ENCODE measurements at places on chromosomes 2 and 18.

- no peak for DNase-seq
Observed at GRCh38 chr2:21163213-21163612, 39.4 kb downstream of the TDRD15 start.

DNA sequence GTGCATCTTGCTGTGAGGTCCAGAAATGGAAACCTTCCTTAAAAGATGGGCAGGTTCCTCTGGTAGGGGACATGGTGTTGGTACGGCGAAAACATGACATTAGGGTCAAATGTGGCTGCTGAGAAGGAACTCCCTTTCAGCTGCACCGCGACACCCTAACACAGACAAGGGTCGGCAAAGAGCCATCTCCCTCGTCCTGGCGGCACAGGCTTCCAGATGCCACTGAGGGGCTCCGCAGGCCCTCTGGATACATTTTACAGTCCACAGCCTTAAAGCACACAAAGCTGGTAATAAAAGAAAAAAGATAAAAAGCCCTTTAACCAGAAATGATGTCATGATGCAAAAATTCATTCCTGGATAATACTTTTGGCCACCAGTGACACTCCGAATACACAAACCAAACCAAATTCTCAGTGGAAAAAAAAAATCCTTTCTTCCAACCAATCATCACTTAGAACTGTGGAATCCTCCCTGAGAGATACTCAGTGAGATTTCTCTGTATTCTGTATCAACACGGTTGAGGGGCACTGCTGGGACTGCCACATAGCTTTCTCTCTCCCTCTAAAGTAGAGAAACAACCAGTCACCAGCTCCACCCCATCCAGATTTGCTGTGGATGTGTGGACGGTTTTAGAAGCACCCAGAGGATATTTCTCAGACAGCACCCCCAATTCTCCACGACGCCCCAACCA lies 174.8 kb downstream of the HDAC4 start:
- DNase-seq: no peak

DNA sequence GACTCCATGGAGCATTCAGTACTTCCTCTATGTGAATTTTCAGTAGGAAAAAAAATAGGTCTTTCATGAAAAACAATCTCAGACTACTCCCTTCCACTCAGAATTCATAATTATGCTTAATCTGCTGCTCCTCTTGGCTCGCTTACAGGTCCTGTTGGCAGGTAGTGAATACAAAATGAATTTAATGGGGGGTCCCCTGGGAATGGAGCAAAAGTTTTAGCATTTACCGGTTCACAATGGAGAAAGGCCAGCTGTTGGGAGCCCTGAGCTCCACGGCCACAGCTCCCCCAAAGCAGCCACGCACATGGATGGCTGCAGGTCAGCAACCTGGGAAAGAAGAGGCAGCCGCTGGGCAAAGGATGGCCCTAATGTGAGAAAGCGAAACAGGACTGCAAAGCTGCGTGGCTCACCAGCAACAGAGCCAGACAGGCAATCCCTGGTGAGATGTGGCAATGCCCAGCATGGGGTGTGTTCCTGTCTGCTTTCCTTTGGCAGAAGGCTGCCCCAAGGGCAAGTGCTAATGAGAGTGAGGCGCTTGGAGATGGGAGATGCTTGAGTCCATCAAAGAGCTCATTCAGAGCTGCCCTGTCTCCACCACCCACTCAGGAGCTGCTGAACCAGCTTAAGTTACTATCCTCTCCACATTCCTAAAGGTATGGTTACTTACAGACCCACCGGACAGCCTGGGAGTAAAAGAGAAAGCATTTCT lies 447.4 kb downstream of the EPHA4 start:
- DNase-seq: no peak

DNA sequence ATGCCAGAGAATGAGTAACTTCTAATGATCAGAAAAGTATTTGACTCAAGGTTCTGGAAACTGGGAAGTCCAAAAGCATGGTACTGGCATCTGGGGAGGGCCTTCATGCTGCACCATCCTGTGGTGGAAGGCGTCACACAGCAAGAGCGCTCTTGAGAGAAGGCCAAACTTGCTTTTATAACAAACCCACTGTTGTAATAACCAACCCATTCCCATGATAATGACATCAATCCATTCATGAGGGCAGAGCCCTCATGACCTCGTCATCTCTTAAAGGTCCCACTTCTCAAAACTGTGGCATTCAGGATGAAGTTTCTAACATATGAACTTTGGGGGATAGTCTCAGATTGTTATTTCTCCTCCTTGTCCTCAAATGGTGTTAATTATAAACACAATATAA lies 67.8 kb downstream of the COA5 start:
- no peak for DNase-seq

GRCh38 chr2:37658682-37659081 lies 12.8 kb downstream of the CDC42EP3 start:
- DNase-seq: no peak

- no peak for DNase-seq
Observed at GRCh38 chr18:336713-337112, 68.9 kb upstream of the THOC1 start.

- DNase-seq: no peak
Observed at GRCh38 chr2:43605851-43606250, 10.0 kb upstream of the THADA start.

- no peak for DNase-seq
Observed at GRCh38 chr2:232332940-232333259, 45.7 kb upstream of the ALPP start.

- no peak for DNase-seq
Observed at GRCh38 chr2:138147796-138148195, 183.5 kb downstream of the HNMT start.

DNA sequence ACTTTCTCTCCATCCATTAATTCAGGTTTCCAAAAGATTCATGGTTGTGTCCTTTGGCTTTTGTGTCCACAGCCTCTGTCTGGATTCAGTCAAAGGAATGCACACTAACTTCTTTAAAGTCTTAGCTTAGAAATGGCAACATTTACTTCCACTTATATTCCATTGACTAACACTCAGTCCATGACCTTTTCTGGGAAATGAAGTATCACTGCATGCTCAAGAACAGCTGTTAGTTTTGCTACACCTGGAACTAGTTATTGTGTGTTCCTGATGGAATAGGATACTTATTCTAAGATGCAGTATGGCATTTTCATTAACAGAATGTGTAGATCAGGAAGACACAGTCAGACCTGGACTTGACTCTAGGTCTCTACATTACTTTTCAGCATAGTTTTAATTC lies 88.8 kb downstream of the KYNU start:
- no peak for DNase-seq

DNA sequence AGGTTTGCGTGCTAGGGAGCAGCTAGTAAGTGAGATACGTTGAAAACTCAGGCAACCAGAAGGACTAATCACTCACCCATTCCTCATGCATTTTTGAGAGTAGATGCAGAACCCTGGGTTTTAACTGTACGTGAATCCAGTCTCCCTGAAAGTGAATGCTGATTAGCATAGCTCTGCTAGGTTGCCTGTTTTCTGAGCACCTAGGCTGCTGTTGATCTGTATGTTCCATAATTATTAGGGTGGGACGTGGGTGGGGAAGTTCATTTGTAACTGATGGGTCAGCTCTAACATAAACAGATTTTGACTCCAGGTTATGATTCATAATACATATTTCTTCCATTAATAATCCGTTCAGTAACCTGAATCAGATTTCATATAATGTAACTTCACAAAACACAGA lies 379.0 kb upstream of the FANCL start:
- no peak for DNase-seq

- no peak for DNase-seq
Observed at GRCh38 chr18:69845593-69846506, 101.8 kb downstream of the CD226 start.

- no peak for DNase-seq
Observed at GRCh38 chr18:42178376-42179080, 223.5 kb downstream of the PIK3C3 start.

DNA sequence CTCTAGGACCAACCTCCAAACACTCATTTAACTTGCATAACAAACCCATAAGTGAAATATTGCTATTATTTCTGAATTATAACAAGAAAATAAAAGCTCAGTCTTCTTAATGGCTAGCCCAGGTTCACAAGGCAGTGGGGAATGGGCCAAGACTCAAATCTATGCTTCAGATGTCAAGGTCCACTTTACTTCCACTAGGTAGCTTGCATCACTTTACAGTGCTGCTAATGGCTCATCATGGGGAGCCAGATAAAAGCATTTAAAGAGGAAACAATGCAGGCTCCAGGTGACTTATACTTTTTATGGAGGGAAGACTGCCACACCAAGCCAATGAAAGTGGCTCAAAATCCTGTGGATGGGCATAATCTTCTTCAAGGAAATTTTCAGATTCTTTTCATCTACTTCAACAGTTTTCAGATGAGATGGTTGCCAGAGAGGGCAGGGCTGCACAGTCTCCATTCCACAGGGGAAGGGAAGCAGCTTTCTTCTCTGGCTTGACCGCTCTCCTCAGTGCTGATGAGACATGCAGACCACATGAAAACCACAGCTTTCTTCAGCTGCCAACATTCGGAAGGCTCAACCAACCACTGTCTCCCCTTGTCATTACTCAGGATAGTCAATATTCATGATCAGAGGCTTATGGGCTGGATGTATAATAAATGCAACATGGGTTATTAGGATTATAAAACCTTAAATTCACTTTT lies 361.9 kb upstream of the MEX3C start:
- no peak for DNase-seq

DNA sequence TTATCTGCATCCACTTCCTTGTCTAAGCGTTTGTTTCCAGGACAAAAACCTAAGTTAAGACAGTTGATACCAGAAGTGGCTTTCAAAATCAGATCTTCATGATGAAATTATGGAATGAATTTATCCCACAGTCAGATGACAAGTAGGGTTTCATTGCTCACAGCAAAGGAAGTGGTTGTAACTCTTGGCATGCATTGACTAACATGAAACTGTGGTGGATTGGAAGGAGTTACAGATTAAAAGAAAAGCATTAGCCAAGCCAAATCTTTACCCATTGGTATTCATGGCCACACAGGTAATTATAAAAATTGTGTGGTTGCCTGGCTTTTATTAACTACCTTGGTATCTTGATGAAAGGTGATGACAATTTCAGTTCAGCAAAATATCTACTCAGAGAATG lies 438.0 kb upstream of the NXPH2 start:
- no peak for DNase-seq

- DNase-seq: no peak
Observed at GRCh38 chr2:58221909-58222308, 19.2 kb downstream of the FANCL start.

DNA sequence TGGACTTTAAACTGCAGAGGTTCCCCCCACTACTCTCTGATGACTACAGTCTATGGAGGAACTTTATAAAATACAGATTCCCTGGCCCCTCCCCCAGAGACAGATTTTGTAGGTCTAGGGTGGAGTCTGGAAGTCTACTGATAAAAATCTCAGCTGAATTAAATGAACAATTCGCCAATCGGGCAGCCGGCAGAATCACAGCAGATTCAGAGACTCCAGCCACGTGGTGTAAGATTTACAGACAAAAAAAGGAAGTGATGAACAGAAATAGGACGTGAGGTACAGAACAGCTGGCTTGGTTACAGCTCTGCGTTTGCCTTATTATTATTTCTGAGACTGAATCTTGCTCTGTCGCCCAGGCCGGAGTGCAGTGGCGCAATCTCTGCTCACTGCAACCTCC lies 21.4 kb upstream of the MTA3 start:
- DNase-seq: no peak

DNA sequence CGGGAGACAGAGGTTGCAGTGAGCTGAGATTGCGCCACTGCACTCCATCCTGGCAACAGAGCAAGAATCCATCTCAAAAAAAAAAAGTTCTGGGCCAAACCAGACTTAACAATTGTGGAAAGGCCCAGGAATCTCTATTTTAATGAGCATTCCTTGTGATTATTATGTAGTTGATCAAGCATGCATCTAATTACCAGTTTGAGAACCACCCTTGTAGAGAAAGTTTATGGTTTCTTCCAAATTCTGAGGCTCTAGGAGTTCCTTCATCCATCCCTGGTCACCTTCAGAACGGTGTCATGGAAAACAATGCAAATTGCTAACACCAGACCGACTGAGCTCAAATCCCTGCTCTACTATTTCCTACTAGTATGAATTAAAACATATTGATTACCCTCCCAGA lies 246.3 kb upstream of the KLHL29 start:
- DNase-seq: no peak

DNA sequence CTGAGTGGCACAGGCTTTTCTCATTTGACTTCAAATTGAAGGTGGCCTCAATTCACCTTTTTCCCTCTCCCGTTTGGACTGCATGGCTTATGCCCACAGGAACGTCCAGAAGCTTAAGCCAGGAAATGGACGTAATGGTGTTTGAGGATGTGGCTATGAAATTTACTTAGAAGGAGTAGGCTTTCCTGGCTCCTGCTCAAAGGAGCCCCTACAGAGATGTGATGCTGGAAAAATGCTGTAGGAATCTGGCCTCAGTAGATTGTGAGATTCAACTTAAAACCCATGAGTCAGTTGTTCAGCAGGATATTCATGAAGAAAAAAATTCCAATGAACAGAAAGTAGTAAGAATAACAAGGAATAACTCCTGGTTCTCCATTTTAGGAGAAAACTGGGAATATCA lies 129.0 kb downstream of the ICOS start:
- no peak for DNase-seq

- no peak for DNase-seq
Observed at GRCh38 chr2:205408696-205409095, 273.6 kb upstream of the NRP2 start.

DNA sequence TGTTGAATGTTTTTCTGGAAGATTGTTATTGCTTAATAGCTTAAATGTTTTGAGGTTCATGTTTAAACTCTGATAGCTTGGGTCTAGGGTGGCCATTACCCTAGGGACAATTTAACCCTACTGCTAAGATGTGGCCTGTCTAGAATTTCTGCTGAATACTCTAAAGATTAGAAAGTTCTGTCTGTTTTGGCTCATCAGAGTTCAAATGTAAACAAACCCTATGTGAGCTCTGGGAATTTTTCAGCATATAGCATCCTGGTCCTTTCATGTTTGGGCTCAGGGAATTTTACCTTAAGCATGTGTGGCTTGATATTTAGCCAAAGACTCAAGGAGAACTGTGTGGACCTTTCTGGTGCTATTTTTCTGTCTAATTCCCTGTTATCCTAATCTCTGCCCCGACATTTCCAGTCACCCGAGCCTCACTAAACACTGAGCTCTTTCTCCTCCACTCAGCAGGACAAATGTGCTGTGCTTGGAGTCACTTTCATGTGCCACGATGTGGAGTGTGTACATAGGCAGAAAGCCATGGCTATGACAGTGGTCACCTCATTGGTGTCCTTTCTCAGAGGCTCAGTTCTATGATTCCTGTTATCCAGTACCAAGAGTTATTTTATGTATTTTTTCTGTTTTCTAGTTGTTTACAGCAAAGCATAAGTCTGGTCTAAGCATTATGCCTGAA lies 492.5 kb upstream of the SPHKAP start:
- DNase-seq: no peak

- DNase-seq: no peak
Observed at GRCh38 chr2:43348908-43349661, 122.7 kb upstream of the ZFP36L2 start.

- DNase-seq: no peak
Observed at GRCh38 chr2:206379886-206380285, 63.4 kb upstream of the ADAM23 start.

GRCh38 chr2:175599966-175600831 lies 401.9 kb downstream of the LNPK start:
- DNase-seq: no peak

- no peak for DNase-seq
Observed at GRCh38 chr2:95234816-95235215, 27.5 kb downstream of the ZNF892 start.
